ENCODE measurements at places on chromosomes 2 and 18.

DNA sequence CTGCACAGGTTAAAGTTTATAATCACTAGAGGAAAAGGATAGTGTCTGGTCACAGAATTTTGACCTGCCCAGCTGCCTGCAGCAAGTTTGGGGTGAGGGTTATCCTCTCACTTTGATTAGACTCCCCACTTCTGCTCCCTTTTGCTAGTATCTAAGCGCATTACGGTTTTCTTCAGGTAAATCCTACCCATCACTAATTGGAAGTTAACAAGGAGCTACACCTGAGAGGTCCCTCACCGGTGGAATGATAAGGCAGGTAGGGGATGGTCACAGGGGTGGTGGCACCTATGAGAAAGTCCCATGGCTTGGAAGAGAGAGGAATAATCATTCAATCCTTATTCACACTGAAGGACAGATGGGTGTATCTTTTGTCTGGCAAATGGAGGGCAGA, 7.6 kb downstream of the BCL2 start:
- no peak for DNase-seq

DNA sequence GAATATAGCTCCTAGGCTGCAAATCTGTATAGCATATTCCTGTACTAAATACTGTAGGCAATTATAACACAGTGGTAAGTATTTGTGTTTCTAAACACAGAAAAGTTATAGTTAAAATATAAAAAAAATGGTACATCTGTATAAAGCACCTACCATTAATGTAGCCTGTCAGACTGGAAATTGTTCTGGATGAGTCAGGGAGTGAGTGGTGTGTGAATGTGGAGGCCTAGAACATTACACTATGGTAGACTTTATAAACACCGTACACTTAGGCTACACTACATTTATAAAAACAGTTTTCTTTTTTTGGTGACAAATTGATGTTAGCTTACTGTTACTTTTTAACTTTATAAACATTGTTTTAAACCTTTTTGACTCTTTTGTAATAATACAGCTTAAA, 226.3 kb downstream of the CCDC85A start:
- DNase-seq, result no peak

GRCh38 chr2:120802867-120803484, 67.3 kb downstream of the GLI2 start:
- no peak for DNase-seq

- DNase-seq, result no peak
These were observed 1.5 kb downstream of the EPB41L5 start for GRCh38 chr2:120014226-120014980.

DNA sequence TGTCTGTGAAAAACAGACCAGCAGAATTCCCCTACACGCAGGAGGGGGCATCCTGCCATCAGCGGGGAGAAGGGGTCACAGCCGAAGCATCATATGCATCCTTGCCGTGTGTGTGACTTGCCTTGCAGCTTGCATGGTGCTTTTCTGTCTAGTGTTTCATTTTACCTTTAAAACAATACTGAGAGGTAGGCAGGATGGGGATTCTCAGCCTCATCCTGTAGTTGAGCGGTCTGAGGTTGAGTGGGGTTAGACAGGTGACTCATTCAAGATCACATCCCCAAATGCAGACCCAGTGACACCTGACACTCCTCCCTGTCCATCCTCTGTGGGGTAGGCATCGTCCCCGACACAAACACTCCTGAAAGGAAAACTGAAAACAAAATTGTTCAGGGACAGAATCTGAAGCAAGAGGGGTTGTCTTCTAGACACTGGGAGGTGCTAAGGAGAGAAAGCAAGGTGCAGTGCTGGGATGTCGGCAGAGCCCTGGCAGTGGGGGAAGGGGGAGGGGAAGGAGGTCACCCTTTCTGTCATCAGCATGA, 7.9 kb downstream of the ARL4C start:
- no peak for DNase-seq

GRCh38 chr2:45992021-45992740, 305.0 kb upstream of the EPAS1 start:
- no peak for DNase-seq

DNA sequence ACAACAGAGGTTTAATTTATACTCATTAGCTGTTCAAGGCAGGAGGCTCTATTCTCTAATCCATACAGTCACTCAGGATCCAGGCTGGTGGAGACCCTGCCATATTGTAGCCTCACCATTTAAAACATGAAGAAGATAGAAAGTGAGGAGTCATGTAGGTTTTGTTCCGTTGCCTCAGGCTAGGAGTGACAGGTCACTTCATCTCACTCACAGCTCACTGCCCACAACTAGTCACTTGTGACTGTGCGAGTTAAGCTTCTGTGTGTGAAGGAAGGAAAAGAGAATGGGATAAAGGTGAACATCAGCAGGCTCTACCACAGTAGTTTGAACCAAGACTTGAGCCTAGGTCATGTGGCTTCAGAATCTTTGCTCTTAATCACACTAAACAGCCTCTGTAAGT, 9.0 kb upstream of the IGFBP2 start:
- no peak for DNase-seq

- no peak for DNase-seq
These were observed 41.9 kb downstream of the PRKD3 start for GRCh38 chr2:37282746-37283145.

DNA sequence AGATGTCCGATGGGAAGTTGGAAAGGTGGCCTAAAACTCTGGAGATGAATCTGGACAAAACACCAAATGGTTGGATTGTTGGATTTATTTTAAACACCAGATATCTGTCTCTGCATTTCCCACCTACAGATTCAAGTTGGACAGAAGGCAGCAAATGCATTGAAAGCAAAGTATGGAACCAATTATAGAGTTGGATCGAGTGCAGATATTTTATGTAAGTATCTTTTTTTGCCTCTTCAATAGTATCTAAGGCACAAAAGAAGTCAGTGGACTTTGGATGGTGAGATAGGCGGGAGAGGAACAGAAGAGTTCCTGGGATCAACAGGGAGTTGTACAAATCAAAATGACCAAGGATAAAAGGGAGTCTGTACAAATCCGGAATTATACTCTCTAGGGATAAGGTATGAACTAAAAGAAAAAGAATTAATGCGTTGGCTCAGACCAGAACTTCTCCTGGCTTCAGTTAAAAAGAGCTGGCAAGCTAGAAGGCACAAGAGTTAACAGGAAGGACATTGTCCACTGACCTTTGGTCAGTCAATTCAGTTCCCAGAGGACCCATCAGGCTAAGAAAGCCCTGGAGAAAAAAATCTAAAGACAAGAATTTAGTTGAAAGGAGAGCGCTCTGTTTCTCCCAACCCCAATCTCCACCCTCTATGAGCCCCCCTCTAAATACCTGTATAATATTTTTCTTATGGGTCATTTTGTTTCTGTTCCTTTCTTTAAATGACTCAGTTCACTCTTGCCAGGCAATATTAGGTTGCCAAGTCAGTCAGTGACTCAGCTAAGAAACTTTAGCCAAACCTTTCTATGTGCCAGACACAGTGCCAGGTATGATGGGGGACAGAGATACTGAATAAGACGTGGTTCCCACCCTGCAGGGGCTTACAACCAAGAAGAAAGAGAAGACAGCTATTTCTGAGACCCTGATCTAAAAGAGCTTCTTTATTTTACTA, 29.1 kb downstream of the CPO start:
- peak; percentile 92 for DNase-seq

- no peak for DNase-seq
These were observed 153.3 kb upstream of the RBMS1 start for GRCh38 chr2:160646684-160647444.

GRCh38 chr18:48795696-48796095, 155.1 kb downstream of the SMAD7 start:
- no peak for DNase-seq

DNA sequence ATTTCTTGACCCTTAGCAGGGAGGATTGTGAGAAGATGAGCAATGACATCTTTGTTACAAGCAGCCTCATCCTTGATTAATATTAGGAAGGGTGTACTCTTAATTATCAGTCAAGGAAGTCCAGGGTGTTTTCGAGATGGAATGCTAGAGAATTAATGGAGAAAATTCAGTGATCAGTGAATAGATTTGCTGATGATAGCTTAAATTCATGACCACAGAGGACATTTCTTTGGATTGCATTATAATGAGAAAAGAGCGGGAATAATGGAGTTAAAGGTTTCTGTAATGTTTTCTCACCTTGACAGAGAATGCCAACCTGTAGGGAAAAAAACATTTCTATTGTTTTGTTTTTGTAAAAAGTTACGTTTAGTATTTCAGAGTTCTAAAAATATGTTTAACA, 249.9 kb downstream of the LTBP1 start:
- DNase-seq, result no peak

GRCh38 chr18:41972067-41972925, 17.3 kb downstream of the PIK3C3 start:
- DNase-seq, result no peak

GRCh38 chr2:12637754-12638153, 79.0 kb upstream of the TRIB2 start:
- DNase-seq, result no peak

DNA sequence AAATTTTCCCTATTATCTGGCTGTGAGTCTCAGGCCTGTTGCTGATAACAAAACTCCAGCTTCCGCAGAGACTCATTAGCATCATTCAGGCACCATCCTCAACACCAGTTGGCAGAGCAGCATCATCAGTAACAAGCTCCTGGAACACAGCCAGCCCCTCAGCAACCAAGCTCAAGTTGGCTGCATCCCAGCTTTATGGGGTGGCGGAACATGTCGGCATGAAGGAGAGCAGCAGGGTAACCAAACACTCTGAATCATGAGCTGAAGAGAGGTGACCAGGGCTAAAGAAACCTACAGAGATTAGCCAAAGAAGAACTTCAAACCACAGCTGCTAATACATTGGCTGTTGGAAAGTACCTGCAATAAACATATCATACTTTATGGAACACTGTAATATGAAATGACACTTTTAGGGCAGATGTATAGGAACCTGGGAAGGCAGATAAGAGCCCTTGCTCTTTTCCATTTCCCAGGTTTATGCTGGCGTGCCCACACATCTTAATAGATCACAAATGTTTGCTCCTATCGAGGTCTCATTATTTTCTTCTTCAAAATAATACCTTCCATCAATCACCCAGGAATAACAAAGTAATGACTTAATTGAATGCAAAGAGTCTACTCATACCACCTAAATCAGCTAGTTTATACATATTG, 63.8 kb downstream of the PDE11A start:
- no peak for DNase-seq

- DNase-seq, result no peak
These were observed 305.8 kb downstream of the ETAA1 start for GRCh38 chr2:67702937-67703336.

- no peak for DNase-seq
These were observed 83.8 kb upstream of the PPM1B start for GRCh38 chr2:44084850-44085249.

GRCh38 chr2:144835634-144836350, 315.9 kb upstream of the ZEB2 start:
- DNase-seq, result peak; percentile 21

DNA sequence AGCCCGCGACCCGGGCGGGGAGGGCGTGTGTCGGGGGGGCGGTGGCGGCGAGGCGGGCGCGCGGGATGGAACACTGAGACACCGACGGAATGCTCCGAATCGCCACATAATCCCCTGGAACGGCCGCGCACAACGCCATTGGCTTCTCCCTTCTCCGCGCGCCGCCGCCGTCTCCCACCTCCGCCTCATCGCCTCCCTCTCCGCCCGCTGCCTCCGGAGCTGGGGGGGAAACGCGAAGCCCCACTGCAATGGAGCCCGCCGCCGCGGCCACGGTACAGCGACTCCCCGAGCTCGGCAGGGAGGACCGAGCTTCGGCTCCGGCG, at the start of gene PHLPP1:
Gene PHLPP1 (plus strand): TSS at position 106 of the 323 bp plus-strand sequence. CDS start 143 bp downstream, at position 249.
- no peak for DNase-seq

DNA sequence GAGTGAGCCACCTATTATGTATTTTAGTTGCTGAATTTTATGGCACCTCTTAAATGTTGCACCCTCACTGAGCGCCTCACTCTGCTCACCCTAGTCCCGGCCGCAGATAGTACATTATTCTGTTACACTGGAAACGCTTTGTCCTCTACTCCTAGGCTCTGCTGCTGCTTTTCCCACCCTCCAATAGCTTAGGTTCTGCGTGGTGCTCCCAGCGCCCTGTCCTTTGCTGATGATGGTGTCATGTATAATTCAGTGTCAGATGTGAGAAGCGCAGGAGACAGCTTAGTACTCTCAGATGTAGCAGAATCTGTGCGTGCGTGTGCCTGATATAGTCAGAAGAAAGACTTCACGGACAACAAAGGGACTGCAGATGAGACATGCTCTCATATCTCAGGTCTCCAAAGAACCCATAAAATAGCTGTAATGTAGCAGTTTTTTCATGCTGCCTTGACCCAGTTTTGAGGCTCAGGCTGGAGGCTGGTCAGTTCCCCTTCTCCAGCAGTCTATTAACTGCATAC, 1.4 kb upstream of the REEP1 start:
- DNase-seq, result no peak

DNA sequence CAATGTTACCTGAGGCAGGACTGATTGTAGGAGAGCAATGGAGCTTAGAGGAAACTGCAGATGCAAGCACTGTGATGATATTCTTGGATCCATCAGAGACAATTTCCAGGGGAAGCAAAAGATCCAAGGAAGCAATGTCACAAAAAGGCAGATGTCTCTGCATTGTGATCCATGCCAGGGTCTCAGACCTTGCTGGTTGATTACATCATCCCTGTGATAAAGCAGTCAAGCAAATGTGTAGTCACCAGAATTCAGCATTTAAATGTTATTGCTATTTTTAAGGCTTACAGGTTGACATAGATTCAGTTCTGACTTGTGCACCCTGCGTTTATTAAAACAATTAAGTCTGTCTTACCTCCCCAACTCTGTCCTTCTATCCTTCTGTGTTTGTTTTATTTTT, 56.8 kb upstream of the CCDC85A start:
- no peak for DNase-seq

DNA sequence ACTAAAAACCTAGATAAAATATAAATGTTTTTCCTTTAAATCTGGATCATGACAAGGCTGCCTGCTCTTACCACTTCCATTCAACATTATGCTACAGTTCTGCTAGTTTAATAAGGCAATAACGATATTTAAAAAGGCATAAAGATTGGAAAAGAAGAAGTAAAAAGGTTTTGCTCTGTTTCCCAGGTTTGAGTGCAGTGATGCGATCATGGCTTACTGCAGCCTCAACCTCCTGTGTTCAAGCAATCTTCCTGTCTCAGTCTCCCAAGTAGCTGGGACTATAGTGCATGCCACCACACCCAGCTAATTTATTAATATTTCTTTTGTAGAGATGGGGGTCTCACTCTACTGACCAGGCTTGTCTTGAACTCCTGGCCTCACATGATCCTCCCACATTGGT, 40.8 kb downstream of the PROKR1 start:
- no peak for DNase-seq

DNA sequence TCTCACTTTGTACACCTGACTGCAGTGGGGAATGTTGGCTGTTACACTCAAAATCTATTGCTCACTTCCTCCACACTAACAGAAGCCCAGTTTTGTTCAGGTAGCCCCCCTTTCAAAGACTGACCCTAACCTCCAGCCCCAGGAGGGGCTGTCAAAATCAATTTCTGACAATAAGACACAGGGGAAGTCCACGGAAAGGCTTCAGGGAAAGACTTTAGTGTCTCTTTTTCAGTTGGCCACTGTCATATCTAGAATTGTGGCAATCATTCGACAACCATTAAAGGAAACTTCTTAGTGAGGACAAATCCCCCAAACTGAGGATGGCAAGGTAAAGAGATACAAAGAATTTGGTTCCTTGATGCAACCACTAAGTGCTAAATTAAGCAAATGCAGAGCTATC, 59.0 kb downstream of the BARD1 start:
- no peak for DNase-seq

GRCh38 chr2:46269544-46270273, 27.5 kb upstream of the EPAS1 start:
- DNase-seq, result no peak
